ENCODE measurements at places on chromosomes 1 and 21. TPM values are rescaled to one million over a fixed set of nuclear protein-coding genes. Genes with fewer than 3 reads are reported as not detected.

DNA sequence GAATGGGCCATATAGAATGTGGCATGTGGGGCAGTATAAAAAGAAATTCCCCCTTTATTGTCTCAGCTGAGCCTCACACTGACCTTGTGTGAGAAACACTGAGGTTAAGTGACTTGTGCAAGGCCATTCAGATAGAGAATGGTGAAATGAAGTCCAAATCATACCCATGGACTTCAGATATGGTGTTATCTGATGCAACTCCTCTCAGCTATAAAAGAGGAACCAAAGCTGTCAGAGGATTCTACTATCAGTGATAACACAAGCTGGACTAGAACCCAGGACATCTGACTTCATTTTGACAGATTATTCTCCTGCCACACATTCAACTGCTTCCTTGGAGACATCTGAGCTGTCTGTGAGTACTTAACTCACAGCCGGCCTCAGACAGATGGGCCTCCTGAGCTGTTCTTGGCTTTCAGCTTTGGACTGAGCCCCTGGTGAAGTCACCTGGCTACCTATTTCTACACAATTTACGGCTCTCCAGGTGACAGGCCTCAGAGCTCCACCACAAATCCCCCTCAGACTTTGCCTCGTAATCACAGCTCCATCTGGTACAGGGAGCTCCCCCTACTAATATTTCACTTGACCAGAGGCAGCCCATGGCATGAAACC, 104.6 kb downstream of the PLXNA2 start:
- no peak for DNase-seq

DNA sequence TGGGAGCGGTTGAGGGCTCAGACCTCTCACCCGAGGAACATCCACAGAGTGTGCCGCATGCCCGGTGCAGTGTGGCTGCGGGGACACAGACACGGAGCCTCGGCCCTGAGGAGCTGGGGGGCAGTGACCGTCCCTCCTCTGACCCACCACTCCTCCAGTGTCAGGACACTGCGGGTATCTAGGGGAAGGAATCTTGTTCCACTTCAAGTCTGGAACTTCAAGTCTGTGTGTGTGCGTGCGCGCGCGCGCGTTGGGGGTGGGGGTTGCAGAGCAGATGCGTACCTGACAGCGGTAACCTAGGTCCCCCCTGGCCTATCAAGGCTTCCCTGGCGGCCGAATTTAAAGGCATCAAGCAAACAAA, 17.3 kb downstream of the PCSK9 start:
- DNase-seq, result no peak

DNA sequence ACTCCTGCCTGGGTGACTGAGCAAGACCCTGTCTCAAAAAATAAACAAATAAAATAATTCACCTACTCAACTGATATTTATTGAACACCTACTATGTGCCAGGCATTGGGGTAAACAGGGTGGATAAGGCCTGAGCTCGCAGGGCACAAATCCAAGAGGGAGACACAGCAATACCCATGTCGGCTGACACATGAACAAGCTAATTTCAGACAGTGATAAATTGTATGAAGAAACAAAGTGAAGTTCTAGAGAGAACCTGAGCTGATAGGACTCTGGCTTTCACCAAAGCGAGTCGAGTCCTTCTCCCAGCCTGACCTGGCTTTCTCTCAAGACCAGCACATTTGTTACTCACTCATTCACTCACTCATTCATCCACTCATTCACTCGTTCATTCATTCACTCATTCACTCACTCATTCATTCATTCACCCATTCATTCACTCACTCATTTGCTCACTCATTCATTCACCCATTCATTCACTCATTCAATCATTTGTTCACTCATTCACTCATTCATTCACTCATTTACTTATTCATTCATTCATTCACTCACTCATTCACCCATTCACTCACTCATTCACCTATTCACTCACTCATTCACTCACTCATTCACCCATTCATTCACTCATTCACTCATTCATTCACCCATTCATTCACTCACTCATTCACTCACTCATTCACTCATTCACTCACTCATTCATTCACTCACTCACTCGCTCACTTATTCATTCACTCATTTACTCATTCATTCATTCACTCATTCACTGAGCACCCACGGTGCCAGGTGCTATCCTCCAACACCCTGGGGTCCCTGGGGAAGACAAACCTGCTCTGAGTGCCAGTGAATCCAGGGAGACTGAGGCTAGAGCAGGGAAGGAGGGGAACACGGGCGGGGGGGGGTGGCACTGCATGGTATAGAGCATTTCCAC, 37.4 kb upstream of the CASZ1 start:
- DNase-seq, result no peak

- DNase-seq, result no peak
Observed at GRCh38 chr1:54305906-54306514, 100.2 kb downstream of the SSBP3 start.

DNA sequence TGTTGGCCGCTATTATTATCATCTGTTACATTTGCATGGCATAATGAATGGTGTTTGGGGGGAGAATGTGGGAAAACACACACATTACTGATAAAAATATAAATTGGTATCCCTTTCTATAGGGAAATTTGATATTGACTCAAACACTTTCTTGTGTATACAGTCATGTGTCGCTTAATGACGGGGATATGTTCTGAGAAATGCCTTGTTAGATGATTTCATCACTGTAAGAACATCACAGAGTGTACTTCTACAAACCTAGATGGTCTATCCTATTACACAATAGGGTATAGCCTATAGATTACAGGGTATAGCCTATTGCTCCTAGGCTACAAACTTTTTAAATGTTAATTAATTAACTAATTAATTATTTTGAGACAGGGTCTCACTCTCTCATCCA, 67.2 kb upstream of the B3GALNT2 start:
- DNase-seq, result no peak

- DNase-seq, result no peak
Observed at GRCh38 chr1:84402501-84402900, 4.2 kb downstream of the DNASE2B start.

DNA sequence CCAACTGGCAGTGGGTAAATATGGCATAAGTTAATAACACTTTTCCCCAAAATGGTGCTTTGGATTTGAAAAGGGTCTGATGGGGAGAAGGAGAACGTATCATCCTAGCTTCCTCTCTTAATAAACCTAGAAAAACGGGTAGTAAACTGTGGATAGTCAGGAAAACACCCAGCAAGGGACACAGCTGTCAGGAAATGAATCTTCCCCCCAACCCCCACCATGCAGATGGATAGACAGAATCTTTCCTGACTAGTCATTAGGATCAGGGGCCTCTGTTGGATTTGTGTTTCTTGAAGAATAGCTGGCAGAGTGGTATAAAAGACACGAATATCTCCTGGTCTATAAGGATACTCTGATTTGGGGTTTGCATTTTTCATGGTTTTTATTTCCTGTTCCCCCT, 22.5 kb upstream of the LAX1 start:
- DNase-seq, result no peak

- DNase-seq, result peak; percentile 57
Observed at GRCh38 chr1:92404661-92405060, 82.1 kb downstream of the GFI1 start.

GRCh38 chr1:216626394-216627067, 96.7 kb downstream of the ESRRG start:
- no peak for DNase-seq

DNA sequence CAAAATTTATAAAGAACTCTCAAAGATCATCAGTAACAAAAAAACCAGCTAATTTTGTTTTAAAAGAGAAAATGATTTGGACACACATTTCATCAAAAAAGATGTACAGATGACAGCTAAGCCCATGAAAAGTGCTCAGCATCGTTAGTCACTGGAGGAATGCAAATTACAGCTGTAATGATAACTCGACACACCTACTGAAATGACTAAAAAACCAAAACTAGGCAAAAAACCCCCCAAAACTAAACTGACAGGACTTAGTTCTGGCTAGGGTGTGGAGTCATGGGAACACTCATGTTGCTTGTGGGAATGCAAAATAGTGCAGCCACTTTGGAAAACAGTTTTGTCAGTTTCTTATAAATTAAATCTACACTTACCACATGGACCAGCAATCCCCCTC, 59.5 kb downstream of the CNIH3 start:
- DNase-seq, result no peak

The SLC19A2 gene
- total RNA-seq, result 16.8 TPM

The DCST1 gene
- not detected for total RNA-seq

The ZMYM1 gene
- 21.0 TPM for total RNA-seq

The PGLYRP4 gene
- total RNA-seq, result 2.0 TPM

All from bronchial epithelial cell (primary cell).